ENCODE measurements at places on chromosomes 5 and 9.

- no peak for DNase-seq
Observed at GRCh38 chr9:38137342-38137741, 68.3 kb upstream of the SHB start.

- no peak for DNase-seq
Observed at GRCh38 chr5:149143470-149143869, 2.2 kb downstream of the ABLIM3 start.

DNA sequence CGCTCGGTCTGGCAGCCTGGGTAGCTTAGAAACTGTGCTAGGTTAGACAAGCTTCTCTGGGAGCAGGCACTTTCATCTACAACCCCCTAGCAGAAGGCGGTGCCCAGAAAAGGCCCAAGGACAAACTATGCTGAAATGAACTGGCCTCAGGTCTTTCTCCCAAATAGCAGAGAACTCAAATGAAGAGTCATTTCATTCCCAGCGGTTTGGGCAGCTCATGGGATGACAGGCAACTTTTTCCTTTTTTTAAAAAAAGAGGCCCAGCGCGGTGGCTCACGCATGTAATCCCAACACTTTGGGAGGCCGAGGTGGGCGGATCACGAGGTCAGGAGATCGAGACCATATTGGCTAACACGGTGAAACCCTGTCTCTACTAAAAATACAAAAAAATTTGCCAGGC, 2.5 kb downstream of the RAPGEF1 start:
- DNase-seq: no peak

- no peak for DNase-seq
Observed at GRCh38 chr9:133144904-133145851, 18.5 kb downstream of the GBGT1 start.

DNA sequence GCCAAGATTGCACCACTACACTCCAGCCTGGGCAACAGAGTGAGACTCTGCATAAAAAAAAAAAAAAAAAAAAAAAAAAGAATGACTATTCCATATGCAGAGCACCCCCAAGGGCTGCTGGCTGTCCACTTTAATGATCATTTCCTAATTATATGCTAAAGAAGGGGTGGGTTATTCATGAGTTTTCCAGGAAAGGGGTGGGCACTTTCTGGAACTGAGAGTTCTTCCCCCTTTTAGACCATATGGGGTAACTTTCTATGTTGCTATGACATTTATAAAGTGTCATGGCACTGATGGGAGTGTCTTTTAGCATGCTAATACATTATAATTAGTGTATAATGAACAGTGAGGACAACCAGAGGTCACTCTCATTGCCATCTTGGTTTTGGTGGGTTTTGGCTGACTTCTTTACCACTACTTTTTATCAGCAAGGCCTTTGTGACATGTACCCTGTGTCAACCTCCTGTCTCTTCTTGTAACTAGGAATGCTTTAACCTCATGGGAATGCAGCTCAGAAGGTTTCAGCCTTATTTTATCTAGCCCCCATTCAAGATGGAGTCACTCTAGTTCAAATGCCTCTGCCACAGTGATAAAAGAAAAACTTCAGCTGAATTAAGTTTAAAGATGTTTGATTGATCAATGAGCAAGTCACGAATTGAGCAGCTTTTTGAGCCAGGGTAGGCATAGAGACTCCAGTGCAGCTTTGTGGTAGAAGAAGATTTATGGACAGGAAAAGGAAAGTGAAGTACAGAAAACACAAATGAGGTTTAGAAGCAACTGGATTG, 7.1 kb upstream of the NANS start:
- DNase-seq: no peak

DNA sequence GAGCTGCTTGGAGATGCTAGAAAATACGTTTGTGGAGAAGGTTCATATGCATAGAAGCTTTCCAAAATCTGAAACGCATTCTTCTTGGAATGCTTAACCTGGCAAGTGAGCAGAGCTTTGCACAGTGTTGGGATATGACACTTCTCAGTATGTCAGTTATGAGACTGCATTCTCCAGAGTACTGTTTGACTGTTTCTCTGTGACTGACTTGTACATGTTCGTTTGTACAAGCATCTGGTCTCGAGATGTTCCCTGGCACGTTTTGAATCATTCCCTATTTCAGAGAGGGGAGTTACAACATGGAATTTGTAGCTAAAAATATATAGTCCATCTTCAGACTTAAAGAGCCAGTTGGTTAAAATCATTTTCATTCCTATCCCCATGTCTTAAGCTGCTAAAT, 272.4 kb downstream of the ARRDC3 start:
- no peak for DNase-seq

GRCh38 chr5:116037236-116037822, 5.1 kb downstream of the ARL14EPL start:
- no peak for DNase-seq

GRCh38 chr9:135489188-135489906, 9.8 kb downstream of the PPP1R26 start:
- DNase-seq: no peak

GRCh38 chr5:173020643-173021042, 35.5 kb upstream of the CREBRF start:
- DNase-seq: no peak

DNA sequence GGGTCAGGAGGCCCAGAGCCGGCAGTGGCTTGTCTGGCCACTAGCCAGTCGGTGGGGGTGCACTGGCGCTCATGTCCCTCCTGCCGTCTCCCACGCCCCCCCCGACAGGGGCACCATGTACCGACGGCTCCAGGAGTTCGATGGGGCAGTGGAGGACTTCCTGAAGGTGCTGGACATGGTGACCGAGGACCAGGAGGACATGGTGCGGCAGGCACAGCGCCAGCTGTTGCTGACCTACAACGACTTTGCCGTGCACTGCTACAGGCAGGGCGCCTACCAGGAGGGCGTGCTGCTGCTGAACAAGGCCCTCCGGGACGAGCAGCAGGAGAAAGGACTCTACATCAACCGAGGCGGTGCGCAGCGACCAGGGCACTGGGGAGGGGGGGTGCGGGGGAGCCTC, 8.1 kb downstream of the TTC16 start:
- no peak for DNase-seq

DNA sequence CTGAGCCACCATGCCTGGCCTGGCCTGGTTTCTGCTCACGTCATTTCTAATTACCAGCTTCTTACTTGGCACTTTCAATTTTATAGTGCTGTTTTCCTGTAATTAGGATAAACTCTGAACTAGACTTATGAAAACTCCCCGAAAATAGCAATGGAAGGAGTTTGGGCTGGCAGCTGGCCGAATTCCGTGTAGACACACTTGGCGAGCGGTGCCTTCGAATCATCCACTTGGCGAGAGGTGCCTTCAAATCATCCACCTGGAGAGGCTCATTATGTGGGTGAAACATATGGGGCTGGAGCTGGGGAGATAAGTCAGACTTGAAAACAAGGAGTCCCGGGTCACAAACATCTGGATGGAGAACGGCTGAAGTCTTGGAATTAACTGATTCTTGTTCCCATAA, 203.7 kb downstream of the ROR2 start:
- no peak for DNase-seq

GRCh38 chr5:33524476-33524875, 83.7 kb downstream of the TARS1 start:
- no peak for DNase-seq

- no peak for DNase-seq
Observed at GRCh38 chr5:164090358-164090757, 584.9 kb downstream of the MAT2B start.
